Mesothelial cell of epicardium (in vitro differentiated cells): ENCODE measurements at places on chromosomes 2 and 18. TPM values are rescaled to one million over a fixed set of nuclear protein-coding genes. Genes with fewer than 3 reads are reported as not detected.

- no peak overlapping the region for H3K27ac ChIP-seq
- H3K36me3 ChIP-seq = no peaks in the 10 kb centered on the region
- H3K4me1 ChIP-seq = no peaks in the 10 kb centered on the region
- no peaks in the 10 kb centered on the region for H3K27me3 ChIP-seq
- no peak for DNase-seq
Measured at GRCh38 chr2:230976671-230977171, 19.2 kb upstream of the SPATA3 start.

GRCh38 chr2:187214306-187214705 is 233.7 kb downstream of the CALCRL start:
- H3K4me3 ChIP-seq = no peak overlapping the region
- no peaks in the 10 kb centered on the region for H3K4me1 ChIP-seq
- DNase-seq = no peak

DNA sequence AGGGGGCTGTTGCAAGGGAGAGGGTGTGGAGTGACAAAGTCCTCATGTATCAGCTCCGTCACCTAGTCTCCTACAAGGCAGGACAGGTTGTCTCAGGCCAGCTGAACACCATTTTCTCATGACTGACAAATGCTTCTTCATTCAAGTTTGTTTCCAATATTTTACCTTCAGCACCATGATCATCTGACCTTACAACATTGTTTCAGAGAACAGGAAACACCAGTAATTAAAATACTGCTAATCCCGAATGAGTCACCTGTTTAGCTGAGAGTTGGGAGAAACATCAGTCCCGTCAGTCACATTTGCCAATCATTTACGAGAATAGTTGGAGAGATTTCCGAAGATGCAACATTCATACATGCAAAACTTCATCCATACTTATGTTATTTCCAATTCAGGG is 25.7 kb upstream of the SP5 start:
- H3K4me1 ChIP-seq = no peaks in the 10 kb centered on the region
- DNase-seq = no peak
- no peak overlapping the region for H3K4me3 ChIP-seq

GRCh38 chr2:232994446-232994845 is 18.6 kb downstream of the NGEF start:
- no peak for DNase-seq
- H3K27me3 ChIP-seq = peaks cover under 1% of the 10 kb centered on the region
- H3K36me3 ChIP-seq = no peaks in the 10 kb centered on the region

GRCh38 chr2:39492095-39492590 is 55.1 kb upstream of the MAP4K3 start:
- H3K4me1 ChIP-seq = peaks cover 36% of the 10 kb centered on the region
- no peak overlapping the region for H3K4me3 ChIP-seq
- no peaks in the 10 kb centered on the region for H3K27me3 ChIP-seq
- H3K36me3 ChIP-seq = no peaks in the 10 kb centered on the region

GRCh38 chr18:35050028-35050546 is 8.9 kb downstream of the MAPRE2 start:
- H3K27ac ChIP-seq = peak overlapping the region; percentile 90
- no peaks in the 10 kb centered on the region for H3K27me3 ChIP-seq
- H3K36me3 ChIP-seq = no peaks in the 10 kb centered on the region
- no peak for DNase-seq
- no peak overlapping the region for H3K4me3 ChIP-seq

DNA sequence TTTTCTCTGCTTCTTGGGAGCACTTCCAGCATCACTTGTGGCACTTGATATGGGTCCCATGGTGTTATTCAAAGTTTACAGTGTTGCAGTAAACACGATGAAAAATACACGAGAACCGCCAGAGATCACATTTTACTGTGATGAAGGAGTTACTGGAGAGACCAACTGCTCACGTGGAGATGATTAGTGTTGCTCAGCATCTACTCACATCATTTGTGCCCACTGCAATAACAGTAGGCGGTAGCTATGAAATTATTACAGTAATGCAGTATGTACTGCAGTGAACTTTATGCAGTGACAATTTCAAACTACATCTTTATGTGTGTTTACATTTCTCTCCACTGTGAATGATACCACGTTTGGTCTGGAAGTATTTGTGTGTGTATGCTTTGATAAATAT is 93.5 kb downstream of the SLC4A3 start:
- H3K27ac ChIP-seq = no peak overlapping the region
- peaks cover 8% of the 10 kb centered on the region for H3K27me3 ChIP-seq

- peak overlapping the region; percentile 60 for H3K4me3 ChIP-seq
- H3K4me1 ChIP-seq = peaks cover 3% of the 10 kb centered on the region
- no peaks in the 10 kb centered on the region for H3K36me3 ChIP-seq
Measured at GRCh38 chr2:232876161-232876977, 6.3 kb downstream of the SNORC start.

DNA sequence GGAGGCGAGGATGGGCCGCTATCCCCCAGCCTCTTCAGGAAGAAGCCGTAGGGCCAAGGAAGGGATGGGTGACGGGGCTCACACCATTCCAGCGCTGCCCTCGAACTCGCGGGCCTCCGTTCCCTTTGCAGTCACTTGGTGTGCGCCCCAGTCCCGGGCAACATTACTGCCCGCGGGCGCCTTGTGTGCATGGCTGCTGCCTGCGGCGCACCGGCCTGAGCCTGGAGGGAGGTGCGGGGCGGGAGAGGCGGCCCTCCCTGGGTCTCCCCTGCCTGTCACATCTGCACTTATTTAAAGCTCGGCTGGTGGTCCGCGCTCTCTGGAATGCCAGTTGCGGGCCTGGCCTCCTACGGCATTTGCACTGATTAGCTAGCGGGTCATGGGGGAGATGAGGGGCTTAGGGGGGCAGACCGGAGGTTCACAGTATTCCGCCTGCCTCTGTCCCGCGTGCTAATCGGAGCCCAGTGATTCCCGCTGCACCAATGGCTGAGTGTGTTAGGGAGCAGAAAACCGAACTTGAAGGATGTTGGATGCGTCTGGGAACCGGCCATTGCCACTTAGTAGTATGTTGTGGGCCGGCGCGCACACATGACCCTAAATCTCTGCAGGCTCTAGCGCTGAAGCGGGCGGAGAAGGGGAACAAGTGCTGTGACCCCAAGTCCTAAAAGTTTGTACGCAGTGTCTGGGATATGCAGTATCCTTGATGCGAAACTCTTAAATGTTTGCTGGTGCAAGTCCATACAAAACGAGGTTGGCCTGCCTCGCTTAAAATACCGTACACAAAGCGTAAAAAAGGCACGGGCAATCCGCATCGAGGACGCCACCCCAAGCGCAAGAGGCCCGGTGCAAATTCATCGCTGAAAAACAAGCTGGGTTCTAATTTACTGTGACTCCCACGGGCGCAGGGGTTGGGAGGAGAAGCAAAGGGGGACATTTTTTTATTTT is 161.2 kb upstream of the SIX2 start:
- no peaks in the 10 kb centered on the region for H3K36me3 ChIP-seq
- no peak for DNase-seq
- no peak overlapping the region for H3K27ac ChIP-seq
- peak overlapping the region; percentile 41 for H3K4me3 ChIP-seq
- peaks cover 97% of the 10 kb centered on the region for H3K27me3 ChIP-seq

DNA sequence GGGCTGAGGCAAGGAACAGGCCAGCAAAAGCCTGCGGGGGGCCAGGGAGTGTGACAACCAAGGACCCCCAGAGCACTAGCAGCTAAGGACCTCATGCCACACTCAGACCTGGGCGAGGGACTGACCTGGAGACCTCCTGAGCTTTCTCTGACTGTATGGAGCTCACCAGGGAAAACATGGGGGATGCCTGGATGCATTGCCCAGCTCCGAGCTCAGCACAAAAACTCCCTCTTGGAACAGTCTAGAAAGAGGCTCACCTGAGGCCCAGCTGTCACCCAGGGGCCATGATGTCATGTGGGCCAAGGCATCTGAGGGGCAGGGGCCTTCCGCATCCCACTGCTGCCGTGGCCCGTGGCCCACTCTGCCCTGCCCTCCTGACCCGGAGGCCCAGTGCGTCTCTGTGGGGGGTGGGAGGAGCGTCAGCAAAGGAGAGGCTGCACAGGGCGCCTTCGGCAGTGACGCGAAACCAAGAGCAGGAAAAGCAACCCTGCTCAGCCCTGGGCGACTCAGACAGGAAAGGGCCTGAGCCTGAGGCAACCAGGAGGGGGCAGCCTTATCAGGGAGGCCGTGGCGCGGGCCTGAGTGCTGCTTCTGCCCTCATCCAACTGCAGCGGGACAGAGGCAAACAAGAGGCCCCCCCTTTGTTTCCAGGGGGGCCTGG is 57.3 kb upstream of the ALPP start:
- peaks cover 16% of the 10 kb centered on the region for H3K4me1 ChIP-seq
- H3K27me3 ChIP-seq = no peaks in the 10 kb centered on the region
- DNase-seq = no peak
- H3K27ac ChIP-seq = no peak overlapping the region

- H3K27me3 ChIP-seq = no peaks in the 10 kb centered on the region
- no peak overlapping the region for H3K27ac ChIP-seq
- peaks cover 38% of the 10 kb centered on the region for H3K4me1 ChIP-seq
- H3K36me3 ChIP-seq = peaks cover 13% of the 10 kb centered on the region
- no peak overlapping the region for H3K4me3 ChIP-seq
Measured at GRCh38 chr2:55902971-55903370, 20.6 kb downstream of the EFEMP1 start.

- no peak for DNase-seq
- H3K4me3 ChIP-seq = no peak overlapping the region
- H3K4me1 ChIP-seq = peaks cover 25% of the 10 kb centered on the region
- no peak overlapping the region for H3K27ac ChIP-seq
- no peaks in the 10 kb centered on the region for H3K36me3 ChIP-seq
Measured at GRCh38 chr2:18799397-18799796, 210.0 kb upstream of the NT5C1B start.

DNA sequence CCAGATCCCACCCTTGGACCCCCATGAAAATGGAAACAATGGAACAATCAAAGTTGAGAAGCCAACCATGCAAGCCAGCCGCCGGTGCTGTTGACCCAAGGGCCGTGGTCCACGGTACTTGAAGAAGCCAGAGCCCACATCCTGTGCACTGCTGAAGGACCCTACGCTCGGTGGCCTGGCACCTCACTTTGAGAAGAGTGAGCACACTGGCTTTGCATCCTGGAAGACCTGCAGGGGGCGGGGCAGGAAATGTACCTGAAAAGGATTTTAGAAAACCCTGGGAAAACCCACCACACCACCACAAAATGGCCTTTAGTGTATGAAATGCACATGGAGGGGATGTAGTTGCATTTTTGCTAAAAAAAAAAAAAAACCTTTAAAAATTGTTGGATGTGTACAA is 26.5 kb upstream of the TXNDC2 start:
- no peaks in the 10 kb centered on the region for H3K27me3 ChIP-seq
- peaks cover 7% of the 10 kb centered on the region for H3K36me3 ChIP-seq
- no peak overlapping the region for H3K4me3 ChIP-seq

- no peak overlapping the region for H3K27ac ChIP-seq
- DNase-seq = no peak
- H3K27me3 ChIP-seq = no peaks in the 10 kb centered on the region
- no peaks in the 10 kb centered on the region for H3K36me3 ChIP-seq
Measured at GRCh38 chr2:39942950-39943349, 163.9 kb upstream of the THUMPD2 start.

DNA sequence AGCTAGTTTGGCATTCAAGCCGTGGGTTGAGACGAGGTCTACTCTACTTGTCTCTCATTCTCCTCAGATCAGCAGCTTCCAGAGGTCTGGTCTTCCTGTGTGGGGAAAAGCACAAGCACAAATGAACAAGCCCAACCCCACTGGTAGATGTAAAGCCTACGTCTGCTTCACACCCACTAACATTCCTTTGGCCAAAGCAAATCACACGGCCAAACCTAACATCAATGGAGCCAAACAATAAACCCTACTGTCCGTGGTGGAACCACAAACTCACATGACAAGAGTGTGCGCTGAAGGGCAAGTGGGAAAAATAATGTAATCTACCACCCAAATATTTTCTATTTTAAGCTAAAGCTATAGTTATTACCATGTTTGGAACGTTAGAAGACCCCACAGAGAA is 179.3 kb upstream of the MGAT5 start:
- no peak overlapping the region for H3K27ac ChIP-seq
- H3K27me3 ChIP-seq = peaks cover 1% of the 10 kb centered on the region
- H3K4me3 ChIP-seq = no peak overlapping the region
- H3K4me1 ChIP-seq = no peaks in the 10 kb centered on the region
- no peaks in the 10 kb centered on the region for H3K36me3 ChIP-seq

- H3K27ac ChIP-seq = peak overlapping the region; percentile 87
- H3K36me3 ChIP-seq = no peaks in the 10 kb centered on the region
- H3K27me3 ChIP-seq = peaks cover 58% of the 10 kb centered on the region
- no peak for DNase-seq
- peak overlapping the region; percentile 77 for H3K4me3 ChIP-seq
Measured at GRCh38 chr2:218964041-218964771, 4.7 kb downstream of the CDK5R2 start.

- DNase-seq = no peak
- no peak overlapping the region for H3K27ac ChIP-seq
- peaks cover 12% of the 10 kb centered on the region for H3K4me1 ChIP-seq
- no peaks in the 10 kb centered on the region for H3K36me3 ChIP-seq
- H3K27me3 ChIP-seq = no peaks in the 10 kb centered on the region
Measured at GRCh38 chr18:30359521-30359920, 683.0 kb downstream of the DSC3 start.

DNA sequence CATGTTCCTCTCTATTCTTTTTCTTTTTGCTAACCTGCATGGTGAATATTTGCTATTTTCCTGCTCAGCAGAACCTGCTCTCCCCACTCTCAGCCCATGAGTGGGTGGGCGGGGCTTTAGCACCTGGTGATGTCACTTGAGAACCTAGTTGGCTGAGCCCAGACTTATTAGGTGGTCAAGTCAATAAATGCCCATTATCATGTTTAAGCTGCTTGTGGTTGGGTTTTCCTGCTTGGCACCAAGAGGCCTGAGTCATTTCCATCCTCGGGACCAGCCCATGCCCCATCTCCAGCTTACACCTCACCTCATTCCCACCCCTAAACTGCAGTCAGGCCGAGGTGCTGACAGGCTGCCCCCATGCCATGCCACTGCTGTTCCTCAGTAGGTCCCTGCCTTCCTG is 226.6 kb downstream of the ANKRD30B start:
- H3K4me3 ChIP-seq = no peak overlapping the region
- no peak for DNase-seq
- H3K4me1 ChIP-seq = no peaks in the 10 kb centered on the region
- no peak overlapping the region for H3K27ac ChIP-seq

- no peaks in the 10 kb centered on the region for H3K36me3 ChIP-seq
- H3K4me3 ChIP-seq = no peak overlapping the region
- H3K27me3 ChIP-seq = peaks cover 2% of the 10 kb centered on the region
- no peak for DNase-seq
Measured at GRCh38 chr2:3042601-3043585, 334.7 kb downstream of the EIPR1 start.

- no peak overlapping the region for H3K4me3 ChIP-seq
- no peaks in the 10 kb centered on the region for H3K27me3 ChIP-seq
- no peak overlapping the region for H3K27ac ChIP-seq
- peaks cover 9% of the 10 kb centered on the region for H3K36me3 ChIP-seq
Measured at GRCh38 chr2:65261676-65262075, 34.0 kb downstream of the ACTR2 start.

- H3K27ac ChIP-seq = no peak overlapping the region
- peaks cover 9% of the 10 kb centered on the region for H3K4me1 ChIP-seq
- no peak for DNase-seq
- H3K27me3 ChIP-seq = no peaks in the 10 kb centered on the region
- H3K4me3 ChIP-seq = no peak overlapping the region
- H3K36me3 ChIP-seq = peaks cover 8% of the 10 kb centered on the region
Measured at GRCh38 chr2:65344689-65345088, 87.7 kb downstream of the SPRED2 start.

The KANSL3 gene
- 66.0 to 70.2 TPM (median 68.1 TPM) in 3 replicates for total RNA-seq

The TXNDC2 gene
- 0.29 TPM in 1 of 3 replicates, not detected in the others for total RNA-seq

The GPR155 gene
- 4.4 to 7.2 TPM (median 4.6 TPM) in 3 replicates for total RNA-seq

The CEP76 gene
- total RNA-seq = 8.9 to 9.6 TPM (median 9.4 TPM) in 3 replicates

The ASNSD1 gene
- total RNA-seq = 37.5 to 41.0 TPM (median 40.1 TPM) in 3 replicates

The VWC2L gene
- not detected in 3 replicates for total RNA-seq

The DTNA gene
- total RNA-seq = 8.4 to 10.9 TPM (median 10.1 TPM) in 3 replicates

The SLC11A1 gene
- total RNA-seq = 0.53 to 0.79 TPM (median 0.76 TPM) in 3 replicates
